ENCODE measurements at places on chromosomes 7 and 10.

DNA sequence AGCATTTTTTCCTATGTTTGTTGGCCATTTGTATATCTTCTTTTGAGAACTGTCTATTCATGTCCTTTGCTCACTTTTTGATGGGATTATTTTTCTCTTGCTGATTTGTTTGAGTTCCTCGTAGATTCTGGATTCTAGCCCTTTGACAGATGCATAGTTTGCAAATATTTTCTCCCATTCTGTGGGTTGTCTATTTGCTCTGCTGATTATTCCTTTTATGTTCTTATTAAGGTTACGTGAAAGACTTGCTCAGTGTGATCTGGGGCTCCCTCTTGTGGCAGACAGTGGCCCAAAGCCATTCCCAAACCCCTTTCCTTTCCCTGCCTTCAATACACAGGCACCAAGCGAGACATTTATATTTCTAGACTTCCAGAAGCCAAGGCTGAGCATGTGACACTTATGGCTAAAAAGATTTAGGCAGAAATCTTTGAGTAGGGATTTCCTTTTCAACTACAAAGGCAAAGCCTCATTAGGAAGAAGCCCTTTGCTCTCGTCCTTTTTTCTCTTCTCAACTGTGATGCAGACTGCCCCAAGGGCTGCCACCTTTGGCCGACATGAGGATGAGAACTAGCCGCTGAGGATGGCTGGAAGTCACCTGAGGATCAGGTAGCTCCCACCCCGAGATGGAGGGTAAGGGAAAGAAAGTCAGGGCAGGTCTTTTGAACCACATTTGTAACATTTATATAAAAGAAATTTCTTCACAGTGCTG lies 23.6 kb downstream of the ST8SIA6 start:
- no peak overlapping the region for H3K27ac ChIP-seq
- H3K4me1 ChIP-seq: no peaks in the 10 kb centered on the region
- DNase-seq: peak; percentile 72
- no peak overlapping the region for H3K4me3 ChIP-seq
- H3K36me3 ChIP-seq: no peaks in the 10 kb centered on the region

- H3K4me3 ChIP-seq: no peak overlapping the region
- H3K27ac ChIP-seq: no peak overlapping the region
- H3K36me3 ChIP-seq: no peaks in the 10 kb centered on the region
- DNase-seq: no peak
- H3K4me1 ChIP-seq: no peaks in the 10 kb centered on the region
These were observed 13.4 kb downstream of the FEZF1 start for GRCh38 chr7:122291189-122291588.

DNA sequence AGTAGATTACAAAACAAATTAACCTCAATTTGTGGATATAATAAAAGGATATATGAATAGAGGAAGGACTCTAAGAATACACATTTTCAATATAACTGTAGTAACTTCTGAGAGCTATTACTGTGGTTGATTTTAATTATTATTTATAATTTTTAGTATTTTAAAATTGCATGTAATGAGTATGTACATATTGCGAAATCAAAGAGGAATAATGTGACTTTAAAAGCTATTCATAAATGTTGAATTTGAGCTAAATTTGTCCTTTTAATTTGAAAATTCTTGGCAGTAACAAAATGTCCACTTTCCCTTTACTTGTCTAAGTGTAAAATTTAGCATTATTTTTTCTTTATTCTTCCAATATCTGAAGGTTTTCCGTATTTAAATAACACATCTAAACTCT lies 750.6 kb upstream of the PCDH15 start:
- no peak overlapping the region for H3K4me3 ChIP-seq
- H3K4me1 ChIP-seq: no peaks in the 10 kb centered on the region
- no peaks in the 10 kb centered on the region for H3K36me3 ChIP-seq
- no peaks in the 10 kb centered on the region for H3K27me3 ChIP-seq

GRCh38 chr10:96992721-96993120 lies 160.6 kb downstream of the LCOR start:
- H3K4me3 ChIP-seq: no peak overlapping the region
- peaks cover 10% of the 10 kb centered on the region for H3K4me1 ChIP-seq
- DNase-seq: no peak

GRCh38 chr10:16856092-16856491 lies 38.9 kb upstream of the RSU1 start:
- H3K4me3 ChIP-seq: no peak overlapping the region
- peaks cover 19% of the 10 kb centered on the region for H3K4me1 ChIP-seq
- DNase-seq: peak; percentile 16
